Left colon (tissue), 2 donors: ENCODE measurements at places on chromosomes 13 and 19.

DNA sequence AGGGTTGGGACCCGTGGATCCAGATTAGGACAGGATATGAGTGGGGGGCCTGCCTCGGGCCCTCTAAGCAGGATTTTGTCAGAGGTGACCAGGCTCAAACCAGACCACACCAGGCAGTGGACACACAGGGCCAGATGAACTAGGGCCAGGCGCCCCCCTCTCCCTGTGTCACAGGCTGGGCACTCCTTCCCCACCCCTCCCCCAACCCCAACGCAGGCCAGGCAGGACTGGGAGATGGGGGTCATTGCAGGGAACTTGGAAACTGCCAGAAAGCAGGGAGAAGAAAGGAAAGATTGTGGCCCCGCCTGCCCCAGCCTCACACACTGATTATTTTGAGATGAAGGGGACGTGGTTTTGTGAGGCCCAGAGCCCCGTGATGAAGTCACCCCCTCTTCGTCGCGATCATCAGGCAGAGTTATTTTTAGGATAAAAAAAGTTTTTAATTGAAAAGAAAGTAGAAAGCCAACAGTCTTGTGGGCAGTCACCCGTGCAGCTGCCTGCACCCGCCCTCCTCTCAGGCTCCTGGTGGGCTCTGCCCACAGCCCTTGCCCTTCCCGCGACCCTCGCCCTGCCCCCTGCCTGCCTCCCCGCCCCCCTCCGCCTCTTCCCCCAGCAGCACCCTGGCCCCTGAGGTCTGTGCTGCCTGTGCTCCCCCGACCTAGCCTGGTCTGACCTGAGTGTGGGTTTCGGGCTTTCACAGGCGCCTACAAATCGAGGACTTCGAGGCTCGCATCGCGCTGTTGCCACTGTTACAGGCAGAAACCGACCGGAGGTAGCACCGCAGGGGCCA is 1.9 kb upstream of the YJEFN3 start:
- no peak for DNase-seq

- no peak for DNase-seq
Observed at GRCh38 chr19:48915757-48916156, 15.6 kb downstream of the NUCB1 start.

DNA sequence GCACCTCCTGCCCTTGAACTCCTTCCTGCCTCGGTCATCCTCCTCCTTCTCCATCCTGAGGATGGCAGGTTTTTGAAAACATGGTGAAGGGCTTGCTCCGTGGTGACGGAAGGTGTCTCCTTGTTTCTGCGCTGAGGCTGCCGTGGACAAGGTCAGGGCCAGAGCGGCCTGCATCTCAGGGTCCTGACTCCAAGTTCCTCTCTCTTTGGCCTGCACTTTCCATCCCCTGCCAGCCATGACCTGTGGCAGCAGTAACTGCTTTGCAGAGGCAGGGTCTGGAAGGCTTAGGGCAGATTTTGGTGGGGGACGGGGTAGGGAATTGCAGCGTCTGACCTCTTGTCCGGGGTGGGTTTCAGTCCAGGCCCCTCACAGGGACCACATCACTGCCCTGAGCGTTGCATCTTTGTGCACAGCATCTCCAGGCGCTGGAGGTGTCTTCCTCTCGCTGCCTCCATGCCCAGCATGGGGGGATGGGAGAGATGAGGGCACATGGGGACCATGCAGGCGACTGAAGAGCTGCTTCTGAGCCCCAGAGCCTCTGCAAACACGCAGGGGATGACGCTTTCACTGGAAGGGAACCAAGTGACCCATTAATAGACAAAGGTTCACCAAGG is 216.8 kb downstream of the TEX29 start:
- no peak for DNase-seq

DNA sequence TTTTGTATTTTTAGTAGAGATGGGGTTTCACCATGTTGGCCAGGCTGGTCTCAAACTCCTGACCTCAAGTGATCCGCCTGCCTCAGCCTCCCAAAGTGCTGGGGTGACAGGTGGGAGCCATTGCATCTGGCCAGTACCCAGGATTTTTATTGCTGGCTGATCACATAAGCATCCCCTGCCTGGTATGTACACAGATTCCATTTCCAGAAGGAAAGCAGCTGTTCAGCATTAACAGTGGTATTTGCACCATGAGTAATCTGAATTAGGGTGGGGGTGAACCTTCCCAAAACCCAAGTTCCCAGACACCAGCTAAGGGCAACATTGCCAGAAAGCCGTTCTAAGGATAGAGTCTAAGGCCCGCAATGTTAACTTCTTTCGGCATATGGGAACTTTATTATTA is 7.3 kb downstream of the ZNF555 start:
- no peak for DNase-seq

- peak; percentile 33 for DNase-seq
Observed at GRCh38 chr13:28161370-28161769, 23.0 kb downstream of the PAN3 start.

DNA sequence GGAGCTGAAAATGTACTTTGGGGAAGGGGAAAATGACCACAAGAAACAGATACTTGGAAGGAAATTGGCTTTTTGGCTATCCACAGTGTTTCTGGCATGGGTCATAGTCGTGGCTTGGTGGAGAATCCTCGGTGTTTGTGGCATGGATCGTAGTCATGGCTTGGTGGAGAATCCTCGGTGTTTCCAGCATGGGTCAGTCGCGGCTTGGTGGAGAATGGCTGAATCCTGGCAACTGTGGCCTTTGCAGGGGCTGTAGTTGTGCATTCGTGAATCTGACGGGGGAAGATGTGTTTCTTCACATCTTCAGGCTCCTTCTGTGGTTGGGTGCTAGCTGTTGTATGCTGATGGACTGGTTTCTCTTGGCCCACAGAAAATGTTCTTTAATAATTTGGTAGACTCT is 61.7 kb upstream of the MCF2L start:
- DNase-seq, result no peak

- DNase-seq, result no peak
Observed at GRCh38 chr13:38952827-38953226, 37.8 kb downstream of the STOML3 start.

DNA sequence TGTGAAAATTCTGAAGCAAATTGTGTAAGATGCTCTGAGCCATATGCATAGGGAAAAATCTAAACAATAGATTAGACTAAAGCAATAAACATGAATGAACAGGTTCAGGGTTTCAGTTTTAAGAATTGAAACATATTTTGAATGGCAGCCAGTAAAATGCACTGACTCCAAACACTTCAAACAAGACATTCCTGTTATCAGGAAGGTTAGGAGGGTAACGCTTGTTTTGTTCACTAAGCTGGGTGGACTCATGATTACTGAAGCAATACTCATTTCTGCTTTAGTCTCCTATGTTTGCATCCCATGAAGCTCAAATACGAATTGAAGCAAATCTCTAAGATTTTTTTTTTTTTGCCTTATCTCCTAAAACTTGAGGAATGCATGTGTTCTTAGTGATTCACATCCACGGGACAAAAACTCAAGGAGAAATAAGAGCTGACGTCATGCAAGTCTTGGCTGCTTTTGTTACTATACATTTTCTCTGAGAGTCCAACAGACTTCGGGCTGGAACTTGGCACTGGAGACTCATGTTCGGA is 29.1 kb upstream of the IGFL4 start:
- no peak for DNase-seq

DNA sequence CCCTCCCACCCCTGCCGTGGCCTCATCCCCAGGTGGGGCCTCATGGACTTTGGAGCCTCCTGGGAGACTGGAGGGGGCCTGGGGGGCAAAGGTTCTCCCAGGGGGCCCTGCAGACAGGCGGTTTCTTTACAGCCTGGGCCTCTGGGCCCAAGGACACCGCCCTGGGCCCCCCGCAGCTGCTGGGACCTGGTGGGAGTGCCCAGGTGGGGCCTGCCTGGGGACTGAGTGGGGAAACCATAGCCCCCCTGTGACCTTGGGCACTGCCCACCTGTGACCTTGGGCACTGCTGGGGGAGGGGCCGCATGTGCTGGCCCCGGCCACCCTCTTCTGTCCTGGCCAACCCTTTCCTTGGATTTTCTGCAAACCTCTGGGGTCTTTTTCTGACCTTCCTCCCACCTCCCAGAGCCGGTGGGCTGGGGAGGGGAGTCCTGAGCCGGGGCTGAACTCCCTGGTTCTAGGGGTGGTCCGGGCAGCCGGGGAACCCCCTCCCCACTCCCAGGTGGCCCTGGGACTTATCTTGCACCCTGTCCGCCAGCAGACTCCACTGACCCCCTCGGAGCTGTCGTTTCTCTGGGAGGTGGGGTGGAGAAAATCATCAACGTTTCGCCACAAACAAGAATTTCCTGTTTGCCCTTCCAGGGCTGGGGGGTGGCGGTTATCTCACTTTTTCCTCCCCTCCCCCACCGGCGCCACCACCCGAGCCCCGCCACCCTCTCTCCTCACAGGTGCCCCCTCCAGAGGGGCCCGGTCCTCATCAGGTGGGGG is 27.0 kb downstream of the ARID3A start:
- no peak for DNase-seq

GRCh38 chr19:43643326-43643725 is 3.7 kb upstream of the CADM4 start:
- no peak for DNase-seq

DNA sequence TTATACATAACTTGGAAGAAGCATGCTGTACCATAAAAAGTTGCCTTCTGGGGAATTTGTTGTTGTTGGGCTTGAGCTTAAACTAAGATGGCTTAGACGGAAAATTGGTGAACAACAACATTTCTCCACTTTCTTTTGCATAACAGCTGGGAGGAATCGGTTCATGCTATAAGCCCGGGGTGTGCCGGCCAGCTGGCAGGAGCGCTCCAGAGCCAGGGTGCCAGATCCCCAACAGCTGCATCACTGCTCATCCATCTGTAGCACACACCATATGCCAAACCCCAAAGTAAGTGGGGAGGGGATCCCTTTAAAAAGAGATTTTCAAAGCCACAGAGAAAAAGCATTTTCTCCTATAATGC is 419.5 kb upstream of the ARGLU1 start:
- no peak for DNase-seq

DNA sequence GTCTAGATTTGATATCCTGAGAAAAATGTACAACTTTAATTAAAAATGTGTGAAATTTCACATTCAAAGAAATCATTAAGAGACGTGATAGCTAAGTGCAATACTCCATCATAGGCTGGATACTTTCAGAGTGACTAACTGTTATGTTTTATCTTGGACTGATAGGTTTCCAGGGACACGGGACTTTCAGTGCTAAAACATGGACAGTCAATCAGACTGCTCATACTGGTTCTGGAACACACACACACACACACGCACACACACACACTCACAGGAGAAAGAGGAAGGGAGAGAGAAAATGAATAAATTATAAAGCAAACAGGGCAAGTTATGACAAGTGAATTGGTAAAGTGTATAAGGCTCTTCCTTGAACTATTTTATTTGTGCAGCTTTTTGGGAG is 955.9 kb downstream of the SLITRK5 start:
- no peak for DNase-seq

DNA sequence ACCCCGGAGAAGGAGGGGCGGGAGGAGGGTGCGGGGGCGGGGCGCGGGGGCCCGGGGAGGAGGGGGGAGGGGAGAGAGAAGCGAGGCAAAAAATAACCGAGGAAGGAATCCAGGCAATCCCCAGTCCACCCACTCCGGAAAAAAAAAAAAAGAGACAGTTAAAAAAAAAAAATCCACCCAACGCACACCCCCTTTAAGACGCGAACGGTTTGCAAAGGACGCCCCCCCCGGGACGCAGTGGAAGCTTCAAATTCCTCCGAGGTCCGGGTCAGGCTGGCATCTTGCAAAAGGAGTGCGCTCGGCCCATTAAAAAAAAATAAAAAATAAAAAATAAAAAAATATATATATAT is at the start of gene CACNA1A:
Gene CACNA1A (minus strand): TSS at position 9 of the 350 bp plus-strand sequence. CDS start 255 bp downstream, outside the sequence.
- DNase-seq, result no peak

DNA sequence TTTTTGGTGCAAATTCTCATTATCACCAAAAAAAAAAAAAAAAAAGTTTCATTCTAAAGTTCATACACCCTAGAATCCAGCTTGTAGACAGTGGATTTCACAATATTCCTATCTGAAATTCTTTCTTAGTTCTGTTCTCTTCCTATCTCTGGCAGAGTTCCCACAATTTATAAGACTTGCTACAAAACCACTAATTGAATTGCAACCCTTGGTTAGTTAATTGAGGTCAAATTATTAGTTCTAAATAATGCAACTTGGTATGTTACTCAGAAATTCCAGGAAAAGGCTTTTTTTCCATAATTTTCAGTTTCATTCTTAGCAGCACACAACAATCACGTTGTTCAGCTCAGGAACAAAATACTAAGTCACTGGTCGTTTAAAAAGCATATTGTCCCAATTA is 58.5 kb downstream of the SPATA13 start:
- no peak for DNase-seq
